ENCODE measurements at places on chromosomes 3 and 15.
A peak's percentile ranks its signal among the peaks of the same experiment; 100 is the strongest.

- no peak for DNase-seq
Observed at GRCh38 chr3:187705164-187705563, 2.8 kb upstream of the RTP2 start.

DNA sequence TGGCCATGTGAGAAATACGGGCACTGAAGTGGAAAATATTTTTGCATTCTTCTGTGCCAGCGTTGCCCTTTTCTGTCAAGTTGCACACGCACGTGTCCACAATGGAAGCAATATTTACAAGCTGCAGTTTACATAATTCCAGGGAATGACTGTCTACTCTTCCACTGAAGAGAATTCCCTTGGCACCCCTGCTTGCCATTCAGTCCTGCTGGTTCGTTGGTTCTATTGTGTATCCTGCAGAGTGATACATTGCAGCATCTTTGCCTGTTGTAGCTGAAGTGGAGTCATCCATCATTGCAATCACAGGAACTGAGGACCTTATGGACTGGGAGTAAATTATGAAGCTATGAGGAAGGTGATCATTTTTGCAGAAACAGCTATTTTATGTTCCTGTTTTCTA, 759.4 kb downstream of the ROBO2 start:
- DNase-seq: no peak

- DNase-seq: no peak
Observed at GRCh38 chr3:18657858-18658820, 233.0 kb upstream of the SATB1 start.

GRCh38 chr3:32340039-32340438, 51.6 kb upstream of the CMTM7 start:
- DNase-seq: no peak

GRCh38 chr15:85689729-85690128, 105.0 kb downstream of the KLHL25 start:
- DNase-seq: peak; percentile 70

GRCh38 chr3:42911551-42911950, 5.6 kb downstream of the ZNF662 start:
- no peak for DNase-seq

DNA sequence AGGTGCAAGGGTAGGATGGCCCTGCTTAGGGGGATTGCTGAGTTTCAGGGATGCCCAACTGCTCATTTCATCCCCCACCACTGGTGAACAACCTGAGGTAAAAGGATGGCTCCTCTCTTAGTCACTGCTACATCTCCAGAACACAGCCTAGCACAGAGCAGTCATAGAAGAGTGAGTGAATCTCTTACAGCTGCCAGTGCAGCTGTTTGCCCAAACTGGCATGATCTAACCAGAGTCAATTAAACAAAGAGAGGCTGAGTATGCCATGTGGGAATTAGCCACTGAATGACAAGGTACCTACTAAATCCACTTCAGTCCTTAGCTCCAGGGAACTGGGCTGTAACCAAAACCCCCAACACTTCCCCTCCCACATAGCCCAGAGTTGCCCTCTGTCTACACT, 6.8 kb upstream of the NCKIPSD start:
- DNase-seq: peak; percentile 60

DNA sequence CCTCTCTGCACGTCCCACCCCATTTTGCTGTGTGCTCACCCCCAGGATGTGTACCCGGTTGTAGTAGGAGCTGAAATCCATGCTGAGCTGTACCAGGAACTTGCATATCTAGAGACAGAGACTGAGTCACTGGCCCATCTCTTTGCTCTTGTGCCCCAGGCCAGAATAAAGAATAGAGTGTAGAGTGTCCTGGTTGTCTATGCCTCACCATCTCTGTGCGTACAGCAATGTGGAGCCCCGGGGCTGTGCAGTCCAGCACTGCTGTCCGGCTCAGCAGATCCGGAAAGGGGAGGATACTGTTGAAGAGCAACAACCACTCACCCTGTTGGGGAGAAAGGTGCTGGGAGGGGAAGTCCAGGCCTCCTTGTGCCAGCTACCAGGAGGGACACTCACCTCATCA, 2.6 kb downstream of the DALRD3 start:
- no peak for DNase-seq

- DNase-seq: no peak
Observed at GRCh38 chr3:148087601-148088371, 609.9 kb upstream of the AGTR1 start.

Measured in nucleus accumbens (tissue), 56 donors.